T-cell (primary cell): ENCODE measurements at places on chromosomes 12 and 14.

DNA sequence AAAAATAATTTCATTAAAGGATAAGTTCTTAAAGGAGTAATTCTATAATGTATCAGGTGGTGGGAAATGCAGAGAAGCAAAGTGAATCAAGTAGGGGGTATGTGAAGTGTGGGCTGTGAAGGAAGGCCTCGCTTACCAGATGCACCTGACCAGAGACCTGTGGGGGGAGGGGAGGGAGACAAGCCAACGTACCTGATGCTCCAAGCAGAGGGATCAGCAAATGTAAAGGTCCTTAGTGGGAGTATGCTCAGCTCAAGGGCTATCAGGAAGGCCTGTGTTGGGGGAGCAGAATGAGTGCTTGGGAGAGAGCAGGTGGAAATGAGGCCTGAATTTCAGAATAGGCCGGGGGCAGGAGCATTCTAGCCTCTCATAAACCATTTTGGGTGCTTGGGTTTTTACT, 57.1 kb downstream of the ANO4 start:
- no peak for DNase-seq

DNA sequence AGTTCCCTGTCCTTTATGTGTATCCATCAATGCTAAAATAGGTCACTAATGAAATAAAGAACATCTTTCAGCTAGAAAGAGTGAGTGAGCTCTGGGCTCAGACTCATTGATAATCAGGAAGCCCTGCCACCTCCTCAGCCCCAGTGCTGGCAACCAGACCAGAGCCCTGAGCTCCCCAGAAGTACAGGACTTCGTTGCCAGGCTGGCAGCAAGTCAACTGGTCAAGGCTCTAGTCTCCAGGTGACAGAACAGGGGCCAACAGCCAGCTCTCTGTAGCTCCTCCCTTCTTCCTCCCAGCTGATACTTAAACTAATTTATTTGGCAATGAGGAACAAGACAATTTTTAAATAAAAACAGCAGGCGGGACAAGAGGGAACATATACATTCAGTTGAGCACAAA, 145.3 kb downstream of the EGLN3 start:
- no peak for DNase-seq

DNA sequence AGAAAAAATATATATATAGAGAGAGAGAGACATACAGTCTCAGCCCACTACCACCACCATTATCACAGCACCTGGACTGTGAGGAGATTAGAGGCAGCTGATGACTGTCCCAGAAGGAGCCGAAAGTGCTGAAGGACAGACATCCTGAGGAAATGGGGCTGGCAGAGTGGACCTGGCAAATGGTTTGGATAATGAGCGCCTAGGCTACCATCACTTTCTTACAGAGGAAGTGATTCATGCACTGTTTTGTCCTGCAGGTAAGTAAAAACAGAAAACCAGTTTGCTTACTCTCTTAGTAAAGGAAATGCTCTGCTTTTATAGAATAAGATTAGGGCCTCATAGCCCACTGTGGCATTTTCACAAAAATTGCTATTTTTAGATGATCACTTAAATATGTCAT, 28.6 kb upstream of the DNM1L start:
- DNase-seq: no peak

- DNase-seq: no peak
Measured at GRCh38 chr12:80241576-80242273, 142.4 kb downstream of the OTOGL start.

- no peak for DNase-seq
Measured at GRCh38 chr14:49692193-49692757, 645 bp upstream of the KLHDC1 start.

DNA sequence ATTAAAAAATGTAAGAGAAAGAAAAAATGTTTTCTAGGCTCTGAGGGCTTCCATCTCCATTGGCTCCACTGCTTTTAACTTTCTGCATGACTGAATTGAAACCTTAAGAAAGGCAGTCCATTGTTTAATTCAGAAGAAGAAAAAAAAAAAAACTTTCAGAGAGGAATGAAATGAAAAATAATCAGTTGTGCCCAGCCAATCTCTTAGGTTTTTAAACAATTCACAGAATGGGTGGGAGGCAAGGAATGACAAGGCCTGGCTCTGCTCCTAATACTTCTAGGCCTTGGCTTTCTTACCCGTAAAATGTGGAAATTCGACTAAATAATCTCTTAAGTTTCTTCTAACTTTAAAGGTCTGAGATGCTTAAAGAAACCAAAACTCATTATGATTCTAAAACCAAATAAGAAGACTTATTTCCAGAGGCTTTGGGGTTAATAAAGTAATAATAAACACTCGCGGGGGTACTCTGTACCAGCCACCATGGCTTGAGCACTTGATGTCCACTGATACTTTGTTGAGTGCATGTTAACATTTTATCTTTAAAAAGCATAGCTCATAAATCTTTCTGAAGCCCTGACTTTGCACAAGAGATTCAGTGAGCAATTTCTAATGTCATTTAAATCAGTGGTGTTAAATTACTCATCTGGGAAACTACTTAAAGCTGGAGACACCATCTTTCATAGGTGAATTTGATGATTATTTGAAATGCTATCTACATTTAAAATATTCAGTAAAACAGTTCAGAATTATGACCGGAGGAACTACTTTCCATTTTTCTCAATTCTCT, 49.6 kb downstream of the STON2 start:
- no peak for DNase-seq

DNA sequence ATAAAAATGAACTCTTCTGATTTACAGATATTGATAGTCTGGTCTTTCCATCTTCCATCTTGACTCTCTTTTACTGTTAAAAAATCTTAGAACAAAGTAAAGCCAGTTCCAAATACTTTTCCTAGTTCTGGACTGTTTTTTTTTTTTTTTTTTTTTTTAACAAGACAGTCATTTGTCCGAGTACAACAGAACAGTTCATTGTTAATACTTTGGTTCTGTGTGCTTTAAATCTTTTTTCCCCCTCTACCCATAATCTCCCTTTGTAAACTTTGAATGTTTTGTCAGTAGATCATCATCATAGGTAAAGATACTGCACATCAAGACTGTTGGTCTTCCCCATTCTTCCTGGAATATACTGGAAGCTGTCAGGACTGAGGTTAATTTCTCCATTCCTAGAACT, 38.0 kb downstream of the ADIPOR2 start:
- no peak for DNase-seq

- DNase-seq: no peak
Measured at GRCh38 chr12:8832500-8832899, 10.1 kb downstream of the A2ML1 start.

DNA sequence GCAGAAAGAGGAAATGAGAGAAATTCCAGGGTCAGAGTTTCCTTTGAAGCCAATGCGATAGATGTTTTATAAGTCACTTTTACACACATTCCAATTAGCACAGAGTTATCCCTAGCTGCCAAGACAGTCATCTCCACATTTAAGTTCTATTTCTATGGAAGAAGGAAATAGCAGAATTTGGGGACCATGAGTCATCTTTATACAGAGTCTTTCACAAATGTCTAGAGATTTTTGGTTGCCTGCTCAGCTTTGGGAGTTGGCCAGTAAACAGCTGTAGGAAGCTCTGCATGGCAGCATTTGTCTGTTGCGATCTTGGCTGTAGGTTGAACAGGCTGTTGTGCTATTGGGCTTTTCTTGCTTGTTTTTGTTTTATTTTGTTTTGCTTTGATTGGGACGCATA, 884.3 kb downstream of the GALC start:
- DNase-seq: no peak

DNA sequence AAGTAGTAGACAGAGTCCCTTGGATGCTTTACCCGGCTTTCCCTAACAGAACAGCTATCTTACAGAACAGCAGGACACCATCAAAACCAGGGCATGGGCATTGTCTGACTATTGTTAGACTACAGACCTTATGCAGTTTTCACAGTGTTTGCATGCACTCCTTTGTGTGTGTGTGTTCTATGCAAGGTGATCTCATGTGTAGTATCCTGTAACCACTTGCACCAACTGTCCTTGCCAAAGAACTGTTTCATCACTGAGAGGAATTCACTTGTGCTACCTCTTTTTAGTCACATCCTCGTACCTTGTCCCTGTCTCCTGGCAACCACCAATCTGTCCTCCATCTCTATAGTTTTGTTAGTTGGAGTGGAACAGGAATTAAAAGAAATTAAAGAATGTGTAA, 183.6 kb upstream of the PZP start:
- no peak for DNase-seq

DNA sequence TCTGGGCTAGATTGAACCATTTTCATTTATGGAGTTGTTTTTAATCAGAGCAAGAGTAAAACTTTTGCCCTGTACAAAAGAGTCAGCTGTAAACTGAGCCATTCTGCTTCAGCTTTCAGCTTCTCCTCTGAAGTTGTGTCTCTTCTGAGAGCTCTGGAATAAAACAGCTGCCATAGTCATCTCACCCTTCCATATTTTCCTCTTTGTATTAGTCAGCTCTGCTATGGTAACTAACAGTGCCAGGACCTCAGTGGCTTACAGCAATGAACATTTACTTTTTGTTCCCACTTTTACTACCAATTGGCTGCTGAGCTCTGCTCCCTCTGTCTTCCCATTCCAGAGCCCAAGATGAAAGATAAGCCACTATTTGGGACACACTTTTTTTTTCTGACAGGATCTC, 178.5 kb downstream of the DAD1 start:
- no peak for DNase-seq

- no peak for DNase-seq
Measured at GRCh38 chr12:117552971-117553370, 191.5 kb upstream of the NOS1 start.

GRCh38 chr12:49925433-49926204, 21.9 kb upstream of the FAIM2 start:
- no peak for DNase-seq

DNA sequence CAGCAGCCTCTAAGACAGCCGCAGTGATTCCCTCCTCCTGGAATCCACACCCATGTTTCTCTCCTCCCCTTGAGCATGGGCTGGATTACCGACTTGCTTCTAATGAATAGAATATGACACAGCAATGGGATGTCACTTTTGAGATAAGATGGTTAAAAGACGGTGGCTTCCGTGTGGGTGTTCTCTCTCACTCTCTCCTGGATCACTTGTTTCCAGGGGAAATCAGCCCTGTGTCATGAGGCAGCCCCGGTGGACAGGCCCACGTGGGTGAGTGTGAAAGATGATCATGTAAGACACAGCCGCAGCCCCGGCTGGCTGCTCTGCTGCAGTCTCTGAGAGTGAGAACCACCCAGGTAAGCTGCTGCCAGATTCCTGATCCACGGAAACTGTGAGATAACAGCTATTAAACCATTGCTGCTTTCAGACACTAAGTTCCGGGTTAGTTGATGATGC, 10.7 kb downstream of the MOAP1 start:
- no peak for DNase-seq

- no peak for DNase-seq
Measured at GRCh38 chr14:63299351-63300110, 19.2 kb downstream of the GPHB5 start.

- no peak for DNase-seq
Measured at GRCh38 chr14:89651805-89652204, 234.8 kb upstream of the FOXN3 start.

GRCh38 chr14:99574099-99574880, 29.7 kb downstream of the CCDC85C start:
- DNase-seq: no peak

DNA sequence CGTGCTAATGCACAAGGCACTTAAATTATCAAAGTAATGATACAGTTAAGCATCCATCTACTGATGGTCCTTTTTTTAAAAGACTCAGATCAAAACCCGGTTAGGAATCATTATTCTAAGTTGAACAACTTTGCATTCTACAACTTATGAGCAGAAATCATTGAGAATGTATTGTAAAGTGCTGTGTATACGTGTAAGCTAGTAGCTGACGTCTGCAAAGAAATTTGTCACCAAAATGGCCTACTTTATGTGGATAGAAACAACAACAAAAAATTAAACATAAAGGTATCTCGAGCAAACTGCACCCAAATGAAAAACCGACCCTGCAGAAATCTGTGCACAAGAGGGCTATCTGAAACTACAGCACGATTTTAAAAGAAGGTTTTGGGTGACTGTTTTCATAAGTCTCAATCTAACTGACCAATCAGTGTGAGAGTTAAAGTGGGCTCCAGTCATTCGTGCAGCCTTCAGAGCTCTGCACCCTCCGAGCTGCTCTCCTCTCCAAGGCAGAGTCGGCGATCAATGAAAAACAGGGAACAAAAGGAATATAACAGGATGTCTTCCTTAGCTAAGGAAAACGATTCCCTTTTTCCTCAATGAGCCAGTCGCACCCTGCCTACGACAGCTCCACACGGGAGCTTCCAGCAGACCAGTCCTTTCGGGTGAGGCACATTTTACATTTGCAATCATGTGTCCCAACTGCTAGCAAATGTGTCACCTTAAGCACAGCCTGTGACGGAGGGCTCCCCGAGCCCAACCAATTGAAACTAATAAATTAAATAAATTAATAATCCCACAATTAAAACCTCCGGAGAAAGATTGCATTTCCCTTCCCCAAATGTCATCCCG, 200.7 kb upstream of the FOXN3 start:
- DNase-seq: no peak

- DNase-seq: no peak
Measured at GRCh38 chr12:104313568-104314241, 10.2 kb downstream of the EID3 start.
